ENCODE measurements at places on chromosomes 7 and 10. TPM values are rescaled to one million over a fixed set of nuclear protein-coding genes. Genes with fewer than 3 reads are reported as not detected.

TAS2R41 gene
- total RNA-seq = not detected

TMEM243 gene
- 21.8 TPM for total RNA-seq

ACBD5 gene
- total RNA-seq = 17.9 TPM

KAZALD1 gene
- total RNA-seq = 2.9 TPM

STAG3 gene
- 1.1 TPM for total RNA-seq

GCK gene
- 0.42 TPM for total RNA-seq

ITPRID1 gene
- not detected for total RNA-seq

PLPP4 gene
- total RNA-seq = not detected

LIPK gene
- total RNA-seq = not detected

SPAG6 gene
- 1.5 TPM for total RNA-seq

STEAP1 gene
- total RNA-seq = 3.3 TPM

GRCh38 chr10:104617831-104618230 is 23.3 kb upstream of the SORCS3 start:
- no peak overlapping the region for H3K27ac ChIP-seq
- H3K36me3 ChIP-seq = no peaks in the 10 kb centered on the region
- no peak for DNase-seq

DNA sequence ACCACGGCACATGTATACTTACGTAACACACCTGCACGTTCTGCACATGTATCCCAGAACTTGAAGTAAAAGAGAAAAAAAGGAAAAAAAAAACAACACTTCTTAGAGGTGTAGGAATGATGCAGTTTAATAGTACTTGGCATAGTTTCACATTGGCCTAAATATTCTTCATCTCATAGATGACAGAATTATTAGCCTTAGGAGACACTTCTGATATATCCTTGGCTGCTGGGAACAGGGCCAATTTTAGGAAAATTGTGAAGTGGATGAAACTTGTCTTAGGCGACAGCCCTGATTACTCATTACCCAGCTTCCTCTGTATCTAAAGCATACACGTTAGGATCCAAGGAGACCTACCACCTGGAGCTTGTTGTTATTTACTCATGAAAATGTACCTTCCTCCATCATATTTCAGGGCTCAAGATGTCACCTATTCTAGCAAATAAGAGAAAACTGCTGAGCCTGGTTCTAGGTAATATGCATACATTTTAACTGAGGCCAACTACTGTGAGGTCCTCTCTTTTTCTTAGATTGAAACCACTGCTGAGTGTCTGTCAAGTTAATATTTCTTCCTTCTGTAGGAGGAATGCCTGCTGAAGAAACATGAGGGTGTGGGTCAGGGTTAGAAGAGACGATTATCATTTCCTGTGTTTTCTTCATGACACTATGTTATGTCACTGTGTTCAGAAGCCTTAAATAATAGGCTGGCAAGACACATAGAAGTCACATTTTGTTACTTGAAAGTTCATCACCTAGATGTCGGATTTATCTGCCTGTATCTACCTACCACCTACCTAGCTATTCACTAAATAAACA is 44.3 kb downstream of the CPED1 start:
- H3K4me1 ChIP-seq = peaks cover 27% of the 10 kb centered on the region
- no peak for DNase-seq
- H3K36me3 ChIP-seq = peaks cover 6% of the 10 kb centered on the region
- no peak overlapping the region for H3K4me3 ChIP-seq
- no peaks in the 10 kb centered on the region for H3K27me3 ChIP-seq

DNA sequence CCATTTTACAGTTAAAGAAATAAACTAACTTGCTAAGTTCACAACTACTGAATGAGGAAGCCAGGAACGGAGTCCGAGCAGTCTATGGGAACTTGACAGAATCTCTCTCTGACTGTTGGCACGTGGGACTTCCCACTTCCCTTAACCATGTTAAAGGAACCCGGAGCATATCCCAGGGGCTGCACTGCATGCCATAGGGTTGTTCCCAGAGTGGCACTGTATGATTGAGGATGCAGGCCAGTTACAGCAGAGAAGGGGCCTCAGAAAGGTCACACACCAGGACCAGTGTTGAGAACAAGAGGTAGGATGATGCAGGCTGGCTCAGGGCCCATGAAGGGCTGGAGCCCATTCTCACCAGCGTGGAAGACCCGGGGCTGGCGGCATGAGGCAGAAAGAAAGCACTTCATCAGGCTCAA is 201.8 kb downstream of the NSUN6 start:
- no peak overlapping the region for H3K4me3 ChIP-seq
- no peaks in the 10 kb centered on the region for H3K4me1 ChIP-seq
- H3K27me3 ChIP-seq = no peaks in the 10 kb centered on the region
- DNase-seq = no peak
- H3K27ac ChIP-seq = no peak overlapping the region

- H3K4me3 ChIP-seq = no peak overlapping the region
- H3K27ac ChIP-seq = no peak overlapping the region
- peaks cover 26% of the 10 kb centered on the region for H3K4me1 ChIP-seq
- H3K36me3 ChIP-seq = peaks cover 3% of the 10 kb centered on the region
- H3K27me3 ChIP-seq = no peaks in the 10 kb centered on the region
Observed at GRCh38 chr7:4779118-4779517, 3.7 kb downstream of the AP5Z1 start.

DNA sequence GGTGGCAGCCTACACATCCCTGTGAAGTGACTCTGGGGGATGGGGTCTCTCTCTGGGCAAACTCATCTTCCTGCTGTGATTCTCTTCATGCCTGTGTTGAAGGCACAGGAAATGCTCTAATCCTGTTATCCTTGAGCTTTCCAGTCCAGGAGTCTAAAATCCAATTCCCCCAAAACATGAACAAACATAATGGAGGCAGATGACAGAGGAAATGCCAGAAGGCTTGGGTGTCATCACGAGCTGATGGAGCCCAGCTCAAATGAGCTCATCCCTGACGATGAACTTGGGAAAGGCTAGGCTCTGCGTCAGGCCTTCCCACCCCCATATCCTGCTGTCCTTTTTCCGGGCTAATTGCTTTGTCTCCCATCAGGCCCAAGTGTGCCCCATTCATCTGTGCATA is 165.9 kb upstream of the PODXL start:
- peaks cover 5% of the 10 kb centered on the region for H3K4me1 ChIP-seq
- no peak overlapping the region for H3K27ac ChIP-seq
- DNase-seq = no peak
- H3K4me3 ChIP-seq = no peak overlapping the region
- H3K27me3 ChIP-seq = peaks cover 4% of the 10 kb centered on the region

- peaks cover 7% of the 10 kb centered on the region for H3K36me3 ChIP-seq
- no peaks in the 10 kb centered on the region for H3K4me1 ChIP-seq
- no peak for DNase-seq
- H3K4me3 ChIP-seq = no peak overlapping the region
- no peaks in the 10 kb centered on the region for H3K27me3 ChIP-seq
- no peak overlapping the region for H3K27ac ChIP-seq
Observed at GRCh38 chr7:67346126-67346525, 349.5 kb downstream of the TYW1 start.

DNA sequence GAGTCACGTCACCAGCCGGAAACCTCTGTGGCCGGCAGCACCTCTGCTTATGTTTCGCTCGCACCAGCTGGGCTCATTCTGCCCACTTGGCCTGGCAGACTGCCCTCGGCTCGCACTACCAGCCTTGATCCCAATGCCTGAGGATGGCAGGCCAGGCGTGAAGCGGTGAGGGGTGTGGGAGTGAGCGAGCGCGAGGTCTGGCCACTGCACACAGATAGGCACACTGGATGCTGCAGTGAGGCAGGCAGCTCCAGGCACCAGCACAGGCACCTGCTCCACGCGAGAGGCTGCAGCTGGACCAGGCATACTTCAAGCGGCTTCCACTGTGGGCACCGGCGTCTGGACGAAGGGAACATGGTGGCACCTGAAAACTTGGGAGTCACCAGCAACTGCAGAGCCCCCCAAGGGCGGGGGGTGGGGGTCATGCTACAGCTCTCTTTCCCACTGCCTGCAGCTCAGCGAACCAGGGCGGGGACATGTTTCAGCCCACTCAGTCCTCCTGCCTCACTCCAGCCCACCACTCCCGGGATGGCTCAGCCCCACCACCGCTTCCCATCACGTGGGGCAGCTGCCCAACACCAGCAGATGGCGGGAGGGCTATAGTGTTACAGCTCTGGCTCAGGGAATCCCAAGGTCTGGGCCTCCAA is 5.4 kb upstream of the DMTF1 start:
- no peaks in the 10 kb centered on the region for H3K27me3 ChIP-seq
- no peak overlapping the region for H3K4me3 ChIP-seq
- H3K4me1 ChIP-seq = peaks cover 9% of the 10 kb centered on the region
- no peak overlapping the region for H3K27ac ChIP-seq

GRCh38 chr10:69871074-69871473 is 69.4 kb downstream of the COL13A1 start:
- no peaks in the 10 kb centered on the region for H3K36me3 ChIP-seq
- H3K27ac ChIP-seq = no peak overlapping the region
- H3K4me3 ChIP-seq = no peak overlapping the region

DNA sequence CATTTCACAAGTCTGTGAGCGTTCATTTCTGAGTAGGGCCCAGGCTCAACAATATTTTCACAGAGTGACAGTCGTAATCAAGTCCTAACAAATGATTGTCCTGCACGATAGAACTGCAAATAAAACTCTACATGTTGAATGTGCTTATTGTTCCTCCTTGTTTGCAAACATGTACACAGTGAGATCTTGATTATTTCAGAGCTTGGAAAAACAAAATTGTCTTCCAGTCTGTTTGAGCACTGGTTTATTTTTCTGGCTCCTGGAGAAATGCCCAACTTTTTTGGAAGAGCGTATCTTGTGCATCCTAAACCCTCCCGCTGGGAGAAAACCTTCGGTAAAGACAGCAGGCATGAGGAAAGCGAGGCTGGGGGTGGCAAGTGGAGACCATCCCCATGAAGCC is 91.1 kb downstream of the TEX36 start:
- H3K27me3 ChIP-seq = no peaks in the 10 kb centered on the region
- peaks cover 7% of the 10 kb centered on the region for H3K36me3 ChIP-seq
- DNase-seq = no peak
- no peak overlapping the region for H3K4me3 ChIP-seq
- H3K27ac ChIP-seq = no peak overlapping the region

- H3K4me3 ChIP-seq = peak overlapping the region; percentile 99
- H3K36me3 ChIP-seq = peaks cover 22% of the 10 kb centered on the region
- peaks cover 10% of the 10 kb centered on the region for H3K27me3 ChIP-seq
- no peak for DNase-seq
- H3K4me1 ChIP-seq = peaks cover 39% of the 10 kb centered on the region
Observed at GRCh38 chr7:100435401-100436304, 644 bp downstream of the PPP1R35 start.

- H3K4me1 ChIP-seq = peaks cover 16% of the 10 kb centered on the region
- H3K27me3 ChIP-seq = no peaks in the 10 kb centered on the region
Observed at GRCh38 chr10:75980419-75981002, 549.1 kb downstream of the LRMDA start.

- no peak overlapping the region for H3K27ac ChIP-seq
- H3K4me3 ChIP-seq = no peak overlapping the region
- DNase-seq = no peak
- no peaks in the 10 kb centered on the region for H3K27me3 ChIP-seq
- no peaks in the 10 kb centered on the region for H3K36me3 ChIP-seq
Observed at GRCh38 chr7:148031019-148031418, 559.5 kb upstream of the C7orf33 start.

DNA sequence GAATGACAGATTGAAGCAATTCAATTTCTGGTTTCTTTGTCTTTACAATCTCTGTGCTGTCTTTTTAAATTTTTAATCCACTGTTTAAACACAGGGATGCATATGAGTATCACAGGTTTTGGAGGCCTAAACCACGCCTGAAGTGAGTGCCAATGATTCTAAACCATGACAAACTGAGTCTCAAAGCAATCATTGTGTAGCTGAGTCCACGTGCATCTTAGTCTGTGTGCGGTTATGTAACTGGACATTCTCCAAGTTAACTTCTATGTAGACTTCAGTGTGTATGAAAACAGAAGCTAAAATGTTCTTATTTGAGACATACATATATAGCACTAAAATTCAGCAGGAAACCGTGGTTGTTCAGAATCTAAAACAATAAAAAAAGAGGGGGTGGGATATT is 79.3 kb upstream of the ST8SIA6 start:
- no peak overlapping the region for H3K4me3 ChIP-seq
- H3K36me3 ChIP-seq = no peaks in the 10 kb centered on the region
- no peaks in the 10 kb centered on the region for H3K4me1 ChIP-seq
- H3K27ac ChIP-seq = no peak overlapping the region
- no peak for DNase-seq

GRCh38 chr10:89255793-89256192 is 4.2 kb upstream of the LIPA start:
- H3K27ac ChIP-seq = no peak overlapping the region
- no peak for DNase-seq
- H3K27me3 ChIP-seq = peaks cover 6% of the 10 kb centered on the region

DNA sequence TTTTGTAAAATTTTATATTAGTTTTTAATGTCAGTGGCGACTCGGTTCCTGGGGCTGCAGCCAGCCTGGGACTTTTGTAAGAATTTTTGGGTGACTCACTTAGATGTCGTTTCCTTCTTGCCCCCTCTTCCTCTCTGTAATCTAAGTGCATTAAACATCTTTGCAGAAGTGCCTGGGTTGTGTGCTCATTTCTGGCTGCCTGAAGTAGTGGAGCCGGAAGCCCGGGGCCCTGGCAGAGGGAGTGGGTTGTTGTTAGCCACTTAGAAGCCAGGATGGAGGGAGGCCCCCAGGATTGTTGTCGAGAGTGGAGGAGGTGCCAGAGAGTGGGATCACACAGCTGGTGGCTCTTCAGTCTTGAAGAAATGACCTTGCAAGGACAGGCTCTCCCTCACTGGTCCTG is 11.0 kb upstream of the TRIM8 start:
- H3K4me3 ChIP-seq = peak overlapping the region; percentile 54
- DNase-seq = no peak
- peak overlapping the region; percentile 17 for H3K27ac ChIP-seq
- H3K27me3 ChIP-seq = no peaks in the 10 kb centered on the region

GRCh38 chr10:100360234-100360633 is 13.2 kb downstream of the SCD start:
- H3K27ac ChIP-seq = peak overlapping the region; percentile 47
- no peaks in the 10 kb centered on the region for H3K27me3 ChIP-seq
- peaks cover 69% of the 10 kb centered on the region for H3K36me3 ChIP-seq
- no peak for DNase-seq
- peak overlapping the region; percentile 58 for H3K4me3 ChIP-seq

DNA sequence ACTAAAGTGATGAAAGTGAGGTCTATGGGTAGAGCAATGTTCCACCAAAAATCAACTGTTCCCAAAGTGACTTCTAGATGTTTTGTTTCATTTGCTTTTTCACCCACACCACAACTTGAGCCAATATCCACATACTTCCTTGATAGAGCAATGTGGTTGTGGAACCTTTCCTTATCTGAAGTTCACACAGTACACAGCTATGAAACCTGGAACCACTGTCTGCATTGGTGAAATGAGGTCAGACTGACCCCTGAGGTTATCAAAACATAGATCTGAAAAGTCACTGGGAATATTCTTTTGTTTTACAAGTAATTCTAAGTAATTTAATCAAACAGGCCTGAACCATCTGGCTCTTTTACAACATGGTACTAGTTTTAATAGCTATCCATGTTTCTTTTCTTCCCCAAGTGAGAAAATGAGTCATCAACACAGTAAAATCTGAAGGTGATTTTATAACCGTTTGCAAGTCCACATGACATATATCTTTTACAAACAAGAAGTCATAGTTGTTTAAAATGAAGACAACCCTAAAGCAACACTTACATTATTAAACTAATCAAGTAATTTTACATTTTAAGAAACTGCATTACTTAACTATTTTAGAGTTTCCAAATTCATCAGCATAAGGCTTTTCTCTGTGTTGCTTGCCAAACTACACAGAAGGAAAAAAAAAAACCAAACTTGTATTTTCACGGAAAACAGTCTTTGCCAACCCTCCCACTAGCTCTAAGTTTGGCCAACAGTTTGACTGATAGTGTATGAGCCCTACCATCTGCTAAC is 80.3 kb downstream of the LRRC17 start:
- H3K27me3 ChIP-seq = no peaks in the 10 kb centered on the region
- H3K36me3 ChIP-seq = no peaks in the 10 kb centered on the region
- DNase-seq = no peak

All from neural crest cell (in vitro differentiated cells).